ENCODE measurements at places on chromosomes 16 and 17. TPM values are rescaled to one million over a fixed set of nuclear protein-coding genes. Genes with fewer than 3 reads are reported as not detected.

The C17orf50 gene
- not detected for total RNA-seq

DNA sequence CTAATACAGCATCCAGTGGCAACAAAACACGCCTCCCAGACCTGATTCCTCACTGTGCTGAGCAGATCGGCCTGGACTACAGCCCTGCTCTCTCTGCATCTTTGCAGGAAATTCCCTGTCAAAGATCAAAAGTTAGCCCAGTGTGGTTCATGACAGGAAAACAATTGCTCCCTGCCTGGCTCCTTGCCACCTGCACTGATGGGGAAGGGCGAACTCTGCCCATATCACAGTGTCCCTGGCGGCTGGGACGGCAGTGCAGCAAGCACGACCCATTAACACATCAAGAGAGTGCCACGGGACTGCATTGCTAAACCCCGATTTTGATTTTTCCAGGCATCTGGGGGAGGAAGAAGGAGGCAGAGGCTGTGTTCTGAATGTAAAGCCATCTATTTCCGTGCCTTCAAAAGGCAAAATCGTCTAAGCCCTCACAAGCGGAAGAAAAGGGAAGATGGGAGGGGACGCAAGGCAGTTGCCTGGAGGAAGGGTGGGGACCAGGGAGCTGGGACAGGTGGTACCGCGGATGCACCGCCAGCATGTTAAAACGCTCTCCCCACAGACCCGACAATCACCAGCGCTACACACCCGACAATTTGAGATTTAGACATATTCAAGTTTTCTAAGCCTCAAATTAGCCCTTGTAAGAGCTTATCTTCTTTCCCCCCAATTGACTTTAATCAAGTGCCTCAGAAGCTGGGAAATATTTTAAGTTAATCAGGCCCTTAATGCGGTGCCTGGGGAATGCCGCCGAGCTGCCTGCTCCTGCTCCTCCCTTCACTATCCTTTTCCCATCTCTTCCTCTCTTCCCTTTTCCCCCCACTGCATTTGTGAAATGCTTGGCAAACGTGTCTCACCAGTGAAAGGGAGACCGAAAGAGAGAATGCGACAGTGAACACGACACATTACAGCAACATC lies 238.8 kb upstream of the CDH5 start:
- DNase-seq: peak; percentile 44

DNA sequence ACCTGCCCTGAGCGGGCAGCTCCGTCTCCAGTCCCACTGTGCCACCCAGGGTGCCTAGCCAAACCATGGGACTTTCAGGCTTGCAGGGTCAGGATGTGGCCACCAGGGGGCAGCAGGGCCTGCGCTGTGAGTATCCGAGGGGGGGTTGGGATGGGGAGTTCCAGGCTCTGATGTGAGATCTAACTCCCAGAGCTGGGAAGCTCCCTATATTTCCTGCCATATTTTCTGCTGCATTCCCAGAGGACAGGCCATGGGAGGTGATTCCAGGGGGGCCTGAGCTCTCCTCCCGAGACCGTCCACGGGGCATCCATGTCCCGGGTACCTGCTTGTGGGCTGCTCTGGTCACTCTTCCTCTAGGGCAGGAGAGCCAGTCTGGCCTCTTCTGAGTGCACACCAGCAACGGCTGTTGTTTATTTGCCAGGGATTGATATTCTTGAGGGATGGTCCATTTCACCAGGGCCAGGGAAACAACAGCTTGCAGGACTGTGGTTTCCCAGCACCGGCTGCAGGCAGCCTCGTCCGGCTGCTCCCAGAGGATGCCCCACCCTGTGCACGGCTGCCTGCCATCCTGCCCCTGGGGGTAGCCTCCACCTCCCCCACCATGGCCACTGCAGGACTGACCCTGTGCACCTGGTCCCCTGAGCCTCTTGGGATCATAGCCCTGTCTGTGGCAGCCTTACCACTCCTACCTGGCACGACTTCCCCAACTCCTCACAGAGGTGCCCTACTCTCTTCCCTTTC lies 1.2 kb downstream of the GPR142 start:
- DNase-seq: peak; percentile 76

The LAT gene
- total RNA-seq: 0.19 TPM

The AGRP gene
- total RNA-seq: not detected

DNA sequence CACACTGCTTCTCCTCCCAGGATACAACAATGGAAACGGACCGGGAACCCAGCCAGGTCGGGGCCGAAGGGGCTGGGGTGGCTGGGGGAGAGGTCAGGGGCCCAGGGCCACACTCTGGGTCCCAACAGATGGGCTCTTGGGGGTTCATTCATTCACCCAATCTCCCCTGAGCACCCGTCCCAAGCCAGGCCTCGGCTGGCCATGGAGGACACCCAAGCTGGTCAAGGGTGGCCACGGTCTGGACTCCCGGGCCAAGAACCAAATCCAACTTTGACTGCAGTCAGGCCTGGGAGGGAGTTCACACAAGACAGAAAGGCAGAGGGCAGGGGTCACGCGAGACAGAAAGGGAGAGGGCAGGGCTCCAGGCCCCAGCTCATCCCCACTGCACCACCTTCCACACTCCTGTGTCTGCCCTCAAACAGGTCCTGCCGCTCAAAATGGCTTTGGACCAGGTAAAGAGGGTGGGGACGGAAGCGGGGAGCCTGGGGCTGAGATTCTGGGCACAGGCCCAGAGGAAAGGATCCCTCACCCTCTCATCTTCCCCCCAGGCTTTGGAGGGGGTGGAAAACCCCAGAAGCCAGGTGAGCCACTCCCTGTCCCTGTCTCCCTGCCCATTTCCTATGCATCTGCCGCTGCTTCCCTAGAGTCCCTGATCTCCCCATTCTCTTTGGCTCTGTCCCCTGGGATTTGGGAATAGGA lies 12.3 kb upstream of the PKMYT1 start:
- DNase-seq: no peak

GRCh38 chr16:61382435-61382834 lies 653.8 kb downstream of the CDH8 start:
- no peak for DNase-seq

The VKORC1 gene
- 100 TPM for total RNA-seq

The TRPV3 gene
- total RNA-seq: 0.69 TPM

The MPO gene
- not detected for total RNA-seq

DNA sequence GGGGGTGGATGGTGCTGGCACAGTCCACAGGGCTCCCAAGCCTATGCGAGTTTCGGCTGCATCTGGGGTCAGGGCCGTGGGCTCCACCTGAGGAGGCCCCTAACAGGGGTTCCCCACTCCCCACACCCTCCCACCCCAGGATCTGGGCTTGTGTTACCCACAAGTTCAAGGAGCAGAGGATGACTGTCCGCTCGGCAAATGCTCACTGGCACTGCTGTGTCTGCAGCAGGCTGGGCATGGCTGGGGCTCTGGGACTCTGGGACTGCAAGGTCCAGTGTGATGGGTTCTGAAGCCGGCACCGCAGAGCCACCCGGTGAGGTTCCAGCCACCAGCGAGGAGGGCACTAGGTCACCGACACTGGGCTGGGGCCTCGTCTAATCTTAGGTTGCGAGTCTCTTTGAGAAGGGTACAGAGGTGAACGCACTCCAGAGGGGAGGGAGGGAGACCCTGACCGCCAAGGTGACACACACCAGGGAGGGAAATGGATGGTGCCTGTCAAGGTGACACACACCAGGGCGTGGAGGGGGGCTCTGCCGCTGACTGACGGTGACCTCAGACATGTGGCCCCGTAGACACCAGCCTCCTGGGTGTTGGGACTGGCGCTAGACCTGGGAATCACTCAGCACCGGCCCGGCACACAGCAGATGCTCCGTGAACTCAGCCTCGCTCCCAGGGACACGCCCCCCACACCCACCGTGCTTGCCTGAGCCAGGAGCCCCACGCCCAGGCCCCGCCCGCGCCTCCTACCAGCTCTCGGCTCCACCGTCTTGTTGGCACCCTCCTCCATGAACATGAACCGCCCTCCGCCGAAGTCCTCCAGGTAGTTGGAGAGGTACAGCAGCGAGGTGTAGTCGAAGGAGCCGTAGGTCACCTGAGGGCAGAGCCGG lies 20.5 kb upstream of the HEXD start:
- DNase-seq: no peak

DNA sequence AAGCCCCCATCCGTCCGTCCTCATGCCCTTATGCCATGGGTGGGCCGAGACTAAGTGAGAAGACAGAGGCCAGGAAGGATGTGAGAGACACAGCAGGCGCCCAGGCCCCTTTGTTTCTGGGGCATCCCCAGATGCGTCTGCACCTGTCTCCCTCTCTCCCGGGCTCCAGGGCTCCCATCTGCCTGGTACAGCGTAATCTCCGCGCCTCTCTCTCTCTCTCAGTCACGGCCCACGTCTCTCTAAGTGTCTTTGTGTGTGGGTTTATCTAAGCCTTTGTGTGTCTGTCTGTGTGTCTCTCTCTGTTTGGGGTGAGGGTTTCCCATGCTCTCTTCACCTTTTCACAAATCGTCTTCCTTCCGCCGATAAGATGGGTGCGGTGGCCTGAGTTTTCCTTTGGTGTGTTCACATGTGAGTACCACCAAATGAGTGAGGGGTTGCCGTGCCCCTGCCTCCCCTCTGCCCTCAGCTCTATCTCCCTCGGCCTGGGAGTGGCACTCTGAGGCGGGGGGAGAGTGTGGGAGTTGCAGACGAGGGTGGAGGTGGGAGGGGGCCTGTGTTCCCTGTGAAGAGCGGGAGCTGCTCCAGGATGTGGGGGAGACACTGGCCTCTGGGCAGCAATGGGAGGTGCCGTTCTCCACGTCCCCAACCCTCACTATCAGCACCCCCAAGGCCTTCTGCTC lies 25.8 kb upstream of the ABCC3 start:
- DNase-seq: peak; percentile 35

DNA sequence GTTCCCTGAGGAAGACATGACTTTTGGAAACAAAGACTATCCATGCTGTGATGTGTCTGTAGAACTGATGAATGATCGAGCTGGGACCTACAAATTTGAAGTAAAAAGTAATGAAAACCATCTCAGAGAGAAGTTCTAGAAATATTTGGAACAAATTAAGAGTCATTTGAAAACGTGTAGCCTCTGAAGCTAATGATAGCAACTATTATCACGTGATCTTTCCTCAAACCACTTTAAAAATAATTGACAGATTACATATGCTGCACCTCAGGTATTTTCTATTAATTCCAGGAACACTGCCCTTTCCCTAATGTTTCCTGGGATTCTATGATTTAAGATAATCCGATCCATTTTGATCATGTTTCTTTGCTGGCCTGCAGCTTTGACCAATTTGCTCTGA lies 990.3 kb downstream of the CDH8 start:
- no peak for DNase-seq

GRCh38 chr17:61144137-61144536 lies 255.5 kb upstream of the TBX2 start:
- DNase-seq: no peak

- no peak for DNase-seq
Measured at GRCh38 chr16:62741692-62742091, 705.5 kb upstream of the CDH8 start.

GRCh38 chr17:58679263-58680037 lies 12.4 kb downstream of the TEX14 start:
- peak; percentile 49 for DNase-seq

The TEX19 gene
- 1.1 TPM for total RNA-seq

DNA sequence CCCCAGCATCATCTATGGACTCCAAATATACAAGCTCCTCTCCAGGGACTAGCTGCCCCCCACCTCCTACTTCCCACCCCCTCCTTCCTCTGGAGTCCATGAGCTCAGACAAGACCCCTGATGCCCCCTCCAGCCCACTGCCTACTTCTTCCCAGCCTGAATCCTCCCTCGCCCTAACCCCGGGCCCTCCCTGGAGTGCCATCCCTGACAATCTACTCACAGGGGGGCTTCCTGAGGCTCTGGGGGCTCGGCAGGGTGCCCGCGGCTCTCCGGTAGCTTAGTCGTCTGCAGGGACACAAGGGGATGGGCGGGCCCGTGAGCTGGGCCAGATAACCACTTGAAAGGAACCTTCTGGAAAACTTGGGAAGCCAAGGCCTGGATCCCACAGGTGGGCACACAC lies 15.1 kb downstream of the MPP3 start:
- DNase-seq: no peak

The ITPRIPL2 gene
- total RNA-seq: 8.3 TPM

The KRT37 gene
- not detected for total RNA-seq

The IGSF6 gene
- not detected for total RNA-seq

DNA sequence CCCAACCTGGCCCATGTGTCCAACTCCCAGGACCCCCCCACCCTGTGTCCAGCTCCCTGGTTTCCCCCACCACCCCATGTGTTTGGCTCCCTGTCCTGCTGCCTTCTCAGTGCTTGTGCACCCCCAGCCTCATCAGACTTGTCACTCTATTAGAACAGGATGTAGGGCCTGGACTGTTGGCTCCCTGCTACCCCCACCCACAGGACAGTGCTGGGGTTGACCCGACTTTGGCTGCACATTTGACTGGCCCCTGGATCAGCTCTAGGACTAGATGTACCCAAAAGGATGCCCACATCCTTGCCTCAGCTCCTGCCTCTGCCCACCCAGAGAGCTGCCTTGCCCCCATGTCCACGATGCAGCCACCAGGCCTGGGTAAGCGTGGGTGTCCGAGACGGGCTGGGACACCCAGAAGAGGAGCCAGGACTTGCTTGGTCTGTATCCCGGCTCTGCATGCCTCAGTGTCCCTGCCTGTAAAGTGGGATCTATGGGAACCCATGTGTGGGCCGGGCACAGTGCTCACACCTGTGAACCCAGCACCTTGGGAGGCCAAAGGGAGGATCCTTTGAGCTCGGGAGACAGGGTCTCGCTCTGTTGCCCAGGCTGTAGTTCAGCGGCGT lies 1.5 kb upstream of the CCDC57 start:
- no peak for DNase-seq

GRCh38 chr16:12398029-12398682 lies 405.5 kb downstream of the CPPED1 start:
- DNase-seq: no peak

The CDRT15L2 gene
- total RNA-seq: not detected

The KRT36 gene
- total RNA-seq: not detected

The CDC6 gene
- 79.9 TPM for total RNA-seq

DNA sequence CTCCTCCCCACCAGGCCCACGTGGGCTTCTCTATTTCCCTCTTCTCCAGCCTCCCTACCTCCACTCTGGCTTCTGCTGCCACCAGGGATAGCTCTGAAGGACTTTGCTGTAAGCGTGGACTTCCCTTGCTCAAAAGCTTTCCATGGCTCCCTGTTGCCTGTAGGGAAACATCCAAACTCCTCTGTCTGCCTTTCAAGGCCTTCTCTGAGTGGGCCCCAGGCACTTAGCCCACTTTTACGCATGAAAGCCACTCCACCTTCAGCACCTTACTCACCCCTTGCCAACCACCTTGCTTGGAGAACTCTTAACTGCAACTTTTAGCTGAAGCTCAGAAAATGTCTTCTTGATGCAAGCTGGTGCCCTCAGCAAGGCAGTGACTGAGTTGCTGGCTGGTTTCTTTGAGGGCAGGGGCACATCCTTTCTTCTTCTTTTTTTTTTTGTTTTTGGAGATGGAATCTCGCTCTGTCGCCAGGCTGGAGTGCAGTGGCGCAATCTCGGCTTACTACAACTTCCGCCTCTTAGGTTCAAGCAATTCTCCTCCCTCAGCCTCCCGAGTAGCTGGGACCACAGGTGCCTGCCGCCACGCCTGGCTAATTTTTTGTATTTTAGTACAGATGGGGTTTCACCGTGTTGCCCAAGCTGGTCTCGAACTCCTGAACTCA lies 52.0 kb upstream of the DLX4 start:
- DNase-seq: no peak

GRCh38 chr16:55949518-55949917 lies 74.3 kb upstream of the CES5A start:
- DNase-seq: no peak

- no peak for DNase-seq
Measured at GRCh38 chr16:15723808-15724207, 73.8 kb downstream of the NDE1 start.

- peak; percentile 38 for DNase-seq
Measured at GRCh38 chr17:48997827-48998586, 822 bp downstream of the IGF2BP1 start.

- no peak for DNase-seq
Measured at GRCh38 chr16:49504023-49504364, 130.4 kb downstream of the C16orf78 start.

- no peak for DNase-seq
Measured at GRCh38 chr17:63418540-63418939, 27.6 kb downstream of the CYB561 start.
